ENCODE measurements at places on chromosomes 3 and 15. TPM values are rescaled to one million over a fixed set of nuclear protein-coding genes. Genes with fewer than 3 reads are reported as not detected.

The BNC1 gene
- total RNA-seq = not detected

The EBLN2 gene
- 7.8 TPM for total RNA-seq

The FEZF2 gene
- not detected for total RNA-seq

GRCh38 chr3:49512781-49513355, 41.4 kb upstream of the BSN start:
- no peak overlapping the region for H3K4me3 ChIP-seq
- DNase-seq = no peak
- H3K4me1 ChIP-seq = no peaks in the 10 kb centered on the region

DNA sequence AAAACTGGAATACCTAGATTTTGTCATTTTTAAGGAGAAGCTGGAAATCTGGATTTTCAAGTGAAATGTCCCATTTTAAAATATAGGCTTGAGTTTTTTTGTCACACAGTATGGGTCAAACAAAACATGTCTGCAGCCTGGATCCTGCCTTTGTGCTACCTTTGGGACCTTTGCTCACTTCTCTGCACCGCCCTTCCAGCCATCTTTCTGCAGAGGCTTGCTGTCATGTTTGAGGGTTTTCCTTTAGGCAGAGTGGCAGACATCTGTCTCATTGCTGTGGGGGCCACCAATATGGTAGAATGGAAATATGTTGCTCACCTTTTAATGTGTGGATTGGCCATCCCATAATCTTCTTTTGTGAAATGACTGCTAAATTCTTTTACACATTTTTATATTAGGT, 136.3 kb downstream of the EEFSEC start:
- H3K4me3 ChIP-seq = no peak overlapping the region
- peaks cover 7% of the 10 kb centered on the region for H3K4me1 ChIP-seq
- H3K27ac ChIP-seq = no peak overlapping the region
- DNase-seq = no peak
- H3K27me3 ChIP-seq = no peaks in the 10 kb centered on the region

DNA sequence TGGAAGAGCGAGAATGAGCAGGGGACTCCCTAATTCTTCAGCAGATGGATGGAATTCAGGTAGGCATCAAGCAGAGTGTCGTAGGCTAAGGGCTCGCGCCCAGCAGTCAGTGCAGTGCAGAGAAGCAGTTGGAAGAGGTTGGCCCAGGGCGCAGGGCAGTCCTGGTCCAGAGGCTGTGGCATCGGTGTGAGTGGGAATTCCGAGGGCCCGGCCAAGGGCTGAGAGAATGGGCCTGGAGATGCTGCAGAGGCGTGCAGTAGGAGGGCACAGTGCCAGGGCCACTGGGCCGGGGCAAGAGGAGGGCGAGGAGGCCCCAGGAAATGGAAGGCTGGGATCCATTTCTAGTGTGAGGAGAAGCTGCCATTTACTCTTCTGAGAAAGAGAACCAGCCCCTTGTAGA, 74.4 kb downstream of the AAGAB start:
- peaks cover 33% of the 10 kb centered on the region for H3K4me1 ChIP-seq
- H3K27ac ChIP-seq = peak overlapping the region; percentile 73
- DNase-seq = no peak
- H3K4me3 ChIP-seq = no peak overlapping the region
- no peaks in the 10 kb centered on the region for H3K27me3 ChIP-seq

DNA sequence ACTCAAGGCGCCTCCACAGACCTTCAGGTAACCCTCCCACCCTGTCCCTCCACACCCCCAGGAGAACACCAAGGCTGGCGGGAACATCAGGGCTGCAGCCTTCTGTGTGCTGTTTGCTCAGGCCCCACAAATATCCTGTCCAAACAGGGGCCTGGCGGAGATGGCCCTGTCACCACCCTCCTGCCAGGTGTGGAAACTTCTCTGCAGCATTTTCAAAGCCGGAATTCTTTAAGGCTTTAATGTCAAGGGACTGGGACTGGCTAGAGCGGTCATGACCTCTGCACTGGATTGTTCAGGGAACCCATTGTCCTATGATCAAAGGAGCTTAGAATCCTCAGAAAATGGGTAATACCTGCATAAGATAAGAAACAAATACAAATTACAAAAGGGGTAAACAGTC, 46.6 kb downstream of the FBLN2 start:
- no peaks in the 10 kb centered on the region for H3K36me3 ChIP-seq
- no peak overlapping the region for H3K27ac ChIP-seq
- peaks cover 9% of the 10 kb centered on the region for H3K27me3 ChIP-seq
- DNase-seq = no peak

GRCh38 chr3:45140141-45140769, 5.9 kb downstream of the CDCP1 start:
- H3K4me3 ChIP-seq = no peak overlapping the region
- H3K36me3 ChIP-seq = peaks cover 5% of the 10 kb centered on the region
- peaks cover 19% of the 10 kb centered on the region for H3K4me1 ChIP-seq

- H3K27me3 ChIP-seq = peaks cover 25% of the 10 kb centered on the region
- no peak overlapping the region for H3K4me3 ChIP-seq
- no peak overlapping the region for H3K27ac ChIP-seq
Measured at GRCh38 chr15:69653846-69654245, 201.2 kb downstream of the RPLP1 start.

DNA sequence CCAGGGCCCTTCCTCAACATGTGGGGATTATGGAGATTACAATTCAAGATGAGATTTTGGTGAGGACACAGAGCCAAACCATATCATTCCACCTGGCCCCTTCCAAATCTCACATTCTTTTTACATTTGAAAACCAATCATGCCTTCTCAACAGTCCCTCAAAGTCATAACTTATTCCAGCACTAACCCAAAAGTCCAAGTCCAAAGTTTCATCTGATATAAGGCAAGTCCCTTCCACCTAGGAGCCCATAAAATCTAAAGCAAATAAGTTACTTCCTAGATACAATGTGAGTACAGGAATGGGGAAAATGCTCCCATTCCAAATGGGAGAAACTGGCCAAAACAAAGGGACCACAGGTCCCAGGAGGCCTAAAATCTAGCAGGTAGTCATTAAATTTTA, 309.5 kb upstream of the SLITRK3 start:
- no peak for DNase-seq
- H3K27me3 ChIP-seq = no peaks in the 10 kb centered on the region
- no peak overlapping the region for H3K27ac ChIP-seq
- no peaks in the 10 kb centered on the region for H3K4me1 ChIP-seq
- H3K36me3 ChIP-seq = no peaks in the 10 kb centered on the region

- peaks cover 3% of the 10 kb centered on the region for H3K4me1 ChIP-seq
- H3K4me3 ChIP-seq = no peak overlapping the region
- DNase-seq = no peak
- no peaks in the 10 kb centered on the region for H3K36me3 ChIP-seq
- no peaks in the 10 kb centered on the region for H3K27me3 ChIP-seq
Measured at GRCh38 chr3:25899352-25900101, 109.6 kb downstream of the OXSM start.

GRCh38 chr15:82113106-82113715, 67.4 kb upstream of the MEX3B start:
- no peak overlapping the region for H3K27ac ChIP-seq
- H3K4me3 ChIP-seq = no peak overlapping the region
- peaks cover 4% of the 10 kb centered on the region for H3K4me1 ChIP-seq
- H3K36me3 ChIP-seq = no peaks in the 10 kb centered on the region
- peaks cover 5% of the 10 kb centered on the region for H3K27me3 ChIP-seq

GRCh38 chr3:102068327-102068726, 219.0 kb downstream of the NFKBIZ start:
- H3K27ac ChIP-seq = no peak overlapping the region
- H3K4me1 ChIP-seq = peaks cover 10% of the 10 kb centered on the region

All from activated CD4-positive, alpha-beta T cell treated with anti-CD3 and anti-CD28 coated beads, Interleukin-2, amount 10 ng/mL, durations not matched to agents 24 days and 14 days (primary cell).